ENCODE measurements at places on chromosomes 11 and 22. TPM values are rescaled to one million over a fixed set of nuclear protein-coding genes. Genes with fewer than 3 reads are reported as not detected.

GRCh38 chr11:62919898-62920640, 1.1 kb downstream of the CHRM1 start:
- ATAC-seq, result no peak

GRCh38 chr11:17432002-17432401, 43.5 kb upstream of the KCNJ11 start:
- ATAC-seq, result no peak

DNA sequence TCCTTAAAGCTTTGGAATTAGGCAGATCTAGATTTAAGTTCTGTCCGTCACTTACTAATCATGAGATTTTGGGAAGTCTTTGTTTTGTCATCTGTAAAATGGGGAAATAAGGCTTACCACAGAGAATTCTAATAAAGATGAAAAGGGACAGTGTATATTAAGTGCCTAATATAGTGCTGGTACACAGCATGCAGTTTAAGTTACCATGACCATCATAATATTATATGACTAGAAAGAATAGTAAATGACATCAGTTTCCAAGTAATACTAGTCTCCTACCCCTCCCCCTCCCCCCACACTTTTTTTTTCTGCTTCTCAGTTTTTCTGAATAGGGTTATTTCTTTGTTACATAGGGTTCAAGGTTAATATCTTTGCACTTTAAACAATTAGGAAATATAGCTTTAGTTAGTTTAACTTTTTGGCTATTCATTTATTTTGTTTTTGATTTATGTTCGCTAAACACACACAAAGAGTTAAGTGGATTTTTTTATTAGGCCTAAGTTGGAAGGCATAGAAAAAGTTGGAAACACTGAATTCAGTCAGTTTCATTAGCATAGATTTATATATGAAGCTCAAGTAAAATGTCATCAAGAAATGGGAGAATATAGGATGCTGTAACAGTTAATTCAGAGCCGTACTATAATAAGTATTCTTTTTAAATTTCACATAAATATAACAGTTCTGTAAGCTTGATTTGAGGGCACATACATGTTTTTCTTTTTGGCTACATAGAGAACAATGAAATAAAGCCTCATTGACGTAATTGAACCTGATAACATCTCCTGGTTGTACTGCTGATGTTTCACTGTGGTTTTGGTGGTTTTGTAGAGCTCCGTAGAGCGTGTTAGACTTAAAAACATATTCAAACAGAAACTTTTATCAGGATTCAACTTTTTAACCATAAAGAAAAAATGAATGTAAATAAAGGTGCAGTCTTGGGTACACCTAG, 121.2 kb downstream of the PDE3B start:
- ATAC-seq, result no peak

GRCh38 chr11:123265951-123266350, 70.9 kb upstream of the CLMP start:
- no peak for ATAC-seq

DNA sequence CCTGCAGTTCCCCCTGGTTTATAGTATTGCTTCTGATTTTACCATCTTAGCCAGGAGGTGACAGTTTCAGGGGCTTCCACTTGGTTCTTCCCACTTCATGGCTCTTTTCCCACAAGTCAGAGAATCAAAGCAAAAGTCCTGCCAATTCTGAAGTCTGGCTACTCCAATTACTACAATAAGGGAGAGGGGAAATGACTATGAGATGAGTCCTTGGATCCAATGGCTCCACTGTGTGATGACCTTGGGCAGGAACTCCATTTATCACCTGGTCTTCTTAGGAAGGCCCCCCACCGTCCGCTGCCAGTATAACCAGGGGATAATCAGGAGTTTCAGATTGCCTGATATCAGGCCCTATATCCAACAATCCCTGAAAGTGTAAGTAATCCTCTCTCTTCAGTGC, 31.6 kb upstream of the CCND1 start:
- ATAC-seq, result no peak

- no peak for ATAC-seq
Observed at GRCh38 chr11:1109918-1110705, 35.4 kb downstream of the MUC2 start.

DNA sequence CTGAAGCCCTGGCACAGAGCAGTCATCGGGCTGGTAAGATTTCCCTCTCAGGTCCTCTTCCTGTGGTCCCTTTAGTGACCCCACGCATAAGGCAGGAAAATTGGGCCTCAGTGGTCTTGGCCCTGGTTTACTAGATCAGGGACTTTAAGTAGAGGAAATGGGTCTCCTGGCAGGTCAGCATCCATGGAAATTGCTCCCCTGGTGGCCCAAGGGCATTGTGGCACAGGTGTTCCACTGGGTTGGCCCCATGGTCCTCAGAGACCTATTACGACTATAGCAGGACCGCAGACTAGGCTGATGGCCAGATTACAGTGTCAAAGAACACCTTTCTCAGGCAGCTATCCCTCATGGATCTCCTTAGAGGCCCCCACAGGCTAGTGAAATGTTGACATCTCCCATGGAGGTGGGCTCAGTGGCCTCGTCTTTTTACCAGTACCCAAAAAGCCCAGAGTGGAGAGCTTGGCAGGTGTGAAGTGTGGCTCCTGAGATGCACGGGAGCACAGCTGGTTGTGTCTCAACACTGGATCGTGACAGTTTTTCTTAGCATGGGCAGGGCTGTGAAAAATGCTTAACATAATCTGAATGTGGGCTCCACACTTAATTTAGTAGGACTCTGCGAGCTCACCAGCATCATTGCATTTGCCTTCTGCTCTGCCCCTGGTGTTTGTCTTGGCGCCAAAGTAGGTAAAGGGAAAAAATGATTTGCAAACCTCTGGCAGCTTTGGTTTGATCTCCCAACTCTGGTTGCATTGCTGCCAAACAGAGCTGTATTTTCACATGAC, 74.2 kb downstream of the ZBTB16 start:
- no peak for ATAC-seq

GRCh38 chr11:68843052-68843561, 1.4 kb upstream of the CPT1A start:
- no peak for ATAC-seq

GRCh38 chr22:36541831-36542411, 13.0 kb upstream of the EIF3D start:
- ATAC-seq, result peak; percentile 88

GRCh38 chr22:32628628-32629572, 154.3 kb downstream of the FBXO7 start:
- ATAC-seq, result no peak

GRCh38 chr22:23891726-23892125, 2.5 kb upstream of the MIF start:
- ATAC-seq, result no peak

DNA sequence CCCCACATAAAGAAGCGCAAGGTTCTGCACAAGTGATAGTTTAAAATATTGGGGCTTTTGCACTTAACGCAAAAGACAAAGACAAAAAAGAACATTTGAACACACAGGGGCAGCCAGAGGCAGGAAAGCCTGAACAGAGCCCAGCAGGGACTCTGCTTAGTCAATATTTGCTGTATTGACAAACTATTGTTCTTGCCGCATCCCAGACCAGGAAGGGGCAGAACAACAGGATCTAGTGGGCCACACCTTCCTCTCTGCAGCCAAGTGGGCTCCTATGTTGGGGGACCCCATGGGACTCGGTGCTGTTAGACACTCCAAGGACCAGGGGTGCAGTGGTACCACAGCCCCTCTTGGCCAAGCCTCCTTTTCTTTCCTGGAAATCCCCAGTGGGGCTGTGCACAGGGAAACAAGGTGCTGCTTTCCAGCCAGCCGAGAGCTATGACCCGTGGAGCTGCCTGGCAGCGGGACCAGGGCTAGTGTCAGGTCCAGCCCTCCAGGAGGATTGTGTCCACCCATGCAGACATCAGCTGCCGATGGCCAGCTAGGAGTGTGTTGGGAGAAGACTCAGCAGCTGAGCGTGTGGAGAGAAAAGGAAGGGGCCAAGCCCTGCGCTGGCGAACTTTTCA, 43.3 kb upstream of the ANO1 start:
- ATAC-seq, result no peak

GRCh38 chr11:63610604-63611394, 3.4 kb downstream of the PLAAT3 start:
- no peak for ATAC-seq

- no peak for ATAC-seq
Observed at GRCh38 chr11:45048870-45049691, 97.4 kb upstream of the PRDM11 start.

GRCh38 chr11:124752471-124753102, 532 bp upstream of the VSIG2 start:
- no peak for ATAC-seq

TST gene
- total RNA-seq, result 83.2 TPM

IRF7 gene
- 19.5 TPM for total RNA-seq

TSG101 gene
- 52.9 TPM for total RNA-seq

C1QTNF4 gene
- total RNA-seq, result not detected

MS4A4E gene
- total RNA-seq, result 0.64 TPM

MICAL3 gene
- 27.3 TPM for total RNA-seq

ILK gene
- 32.4 TPM for total RNA-seq

CST6 gene
- total RNA-seq, result 9.2 TPM

OR4D11 gene
- not detected for total RNA-seq

CASP5 gene
- total RNA-seq, result not detected

CDCA5 gene
- 14.1 TPM for total RNA-seq

RHOD gene
- 161 TPM for total RNA-seq
